ENCODE measurements at places on chromosomes 3 and 15. TPM values are rescaled to one million over a fixed set of nuclear protein-coding genes. Genes with fewer than 3 reads are reported as not detected.

- no peak for DNase-seq
Measured at GRCh38 chr3:53583161-53583690, 88.8 kb downstream of the CACNA1D start.

DNA sequence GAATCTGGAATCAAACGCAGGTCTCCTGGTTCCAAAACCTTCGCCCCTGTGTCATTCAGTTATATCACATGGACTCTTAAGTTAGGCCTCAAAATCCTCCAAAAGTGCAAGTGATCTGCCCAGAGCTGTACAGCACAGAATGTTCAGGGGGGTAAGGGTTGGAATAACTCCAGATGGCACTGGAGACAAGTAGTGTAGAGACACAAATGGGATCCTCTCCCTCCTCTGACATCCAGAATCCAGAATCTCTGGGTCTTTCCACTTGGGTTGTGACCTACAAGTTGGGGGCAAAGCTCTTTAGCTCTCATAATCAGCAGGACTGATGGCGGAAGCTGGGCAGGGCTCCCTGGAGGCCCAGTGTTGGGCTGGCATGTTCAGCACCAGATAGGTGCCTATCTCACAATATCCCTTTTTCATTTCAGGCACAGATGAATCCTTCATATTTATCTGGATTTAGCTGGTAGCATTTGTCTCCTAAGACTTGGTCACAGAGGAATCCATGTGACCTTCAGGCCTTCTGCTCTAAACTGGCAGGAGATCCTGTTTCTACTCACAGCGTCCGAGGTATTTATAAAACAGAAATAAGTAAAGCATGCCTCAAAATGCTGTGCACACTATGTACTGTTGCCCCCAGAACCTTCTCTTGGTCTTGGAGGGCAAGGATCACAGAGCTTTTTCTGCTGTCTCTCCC is 15.4 kb downstream of the ABHD2 start:
- DNase-seq, result no peak

- no peak for DNase-seq
Measured at GRCh38 chr3:112579232-112579631, 17.4 kb downstream of the SLC35A5 start.

GRCh38 chr15:69104050-69104750 is 56.2 kb upstream of the GLCE start:
- DNase-seq, result no peak

- DNase-seq, result peak; percentile 41
Measured at GRCh38 chr3:146403792-146404191, 65.6 kb downstream of the PLSCR2 start.

DNA sequence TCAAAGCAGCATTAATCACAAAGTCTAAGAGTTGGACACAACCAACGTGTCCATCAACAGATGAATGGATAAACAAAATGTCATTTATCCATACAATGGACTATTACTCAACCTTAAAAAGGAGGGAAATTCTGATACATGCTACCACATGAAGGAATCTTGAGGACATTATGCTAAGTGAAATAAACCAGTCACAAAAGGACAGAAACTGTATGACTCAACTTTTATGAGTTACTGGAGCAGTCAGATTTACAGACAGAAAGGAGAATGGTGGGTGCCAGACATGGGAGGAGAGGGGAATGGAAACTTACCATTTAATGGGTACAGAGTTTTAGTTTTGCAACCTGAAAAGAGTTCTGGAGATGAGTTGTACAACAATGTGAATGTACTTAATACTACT is 43.0 kb upstream of the SEC13 start:
- DNase-seq, result no peak

DNA sequence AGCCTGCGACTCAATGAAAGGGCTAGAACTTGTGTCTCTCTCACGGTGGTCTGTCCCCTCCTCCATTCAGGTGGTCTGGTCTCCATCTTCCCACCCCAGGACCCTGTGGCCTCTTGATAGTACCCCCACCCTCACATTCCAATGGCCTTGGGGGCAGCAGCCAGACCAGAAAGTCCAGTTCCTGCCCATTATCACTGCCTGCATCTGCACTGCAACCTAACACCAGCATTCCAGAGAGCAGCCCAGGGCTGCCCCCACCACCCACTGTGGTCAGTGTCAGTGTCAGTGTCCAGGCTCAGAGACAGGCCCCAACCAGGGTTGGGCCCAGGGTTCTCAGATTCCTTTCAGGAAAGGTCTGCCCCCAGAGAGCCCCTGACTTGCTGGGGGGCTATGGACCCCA is 12.6 kb downstream of the IGDCC3 start:
- no peak for DNase-seq

DNA sequence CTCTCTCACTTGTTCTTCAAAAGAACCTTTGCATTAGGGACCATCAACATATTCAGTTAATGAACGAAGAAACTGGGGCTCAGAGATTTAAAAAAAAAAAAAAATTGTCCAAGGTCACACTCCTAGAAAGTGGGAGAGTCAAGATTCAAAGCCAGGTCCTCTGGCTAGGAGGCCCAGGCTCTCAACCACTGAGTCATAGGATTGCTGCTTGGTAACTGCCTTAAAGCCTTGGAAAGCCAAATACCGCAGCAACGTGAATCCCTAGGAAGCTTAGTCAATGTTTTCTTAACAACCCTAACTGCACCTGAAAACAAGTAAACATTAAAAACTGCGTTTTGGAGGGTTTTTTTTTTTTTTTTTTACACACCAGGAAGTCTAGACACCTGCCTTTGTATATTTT is 156.8 kb downstream of the WNT5A start:
- peak; percentile 97 for DNase-seq

GRCh38 chr3:159787178-159787574 is 201.5 kb upstream of the IL12A start:
- peak; percentile 96 for DNase-seq

- DNase-seq, result no peak
Measured at GRCh38 chr3:187587076-187587475, 83.1 kb downstream of the SST start.

DNA sequence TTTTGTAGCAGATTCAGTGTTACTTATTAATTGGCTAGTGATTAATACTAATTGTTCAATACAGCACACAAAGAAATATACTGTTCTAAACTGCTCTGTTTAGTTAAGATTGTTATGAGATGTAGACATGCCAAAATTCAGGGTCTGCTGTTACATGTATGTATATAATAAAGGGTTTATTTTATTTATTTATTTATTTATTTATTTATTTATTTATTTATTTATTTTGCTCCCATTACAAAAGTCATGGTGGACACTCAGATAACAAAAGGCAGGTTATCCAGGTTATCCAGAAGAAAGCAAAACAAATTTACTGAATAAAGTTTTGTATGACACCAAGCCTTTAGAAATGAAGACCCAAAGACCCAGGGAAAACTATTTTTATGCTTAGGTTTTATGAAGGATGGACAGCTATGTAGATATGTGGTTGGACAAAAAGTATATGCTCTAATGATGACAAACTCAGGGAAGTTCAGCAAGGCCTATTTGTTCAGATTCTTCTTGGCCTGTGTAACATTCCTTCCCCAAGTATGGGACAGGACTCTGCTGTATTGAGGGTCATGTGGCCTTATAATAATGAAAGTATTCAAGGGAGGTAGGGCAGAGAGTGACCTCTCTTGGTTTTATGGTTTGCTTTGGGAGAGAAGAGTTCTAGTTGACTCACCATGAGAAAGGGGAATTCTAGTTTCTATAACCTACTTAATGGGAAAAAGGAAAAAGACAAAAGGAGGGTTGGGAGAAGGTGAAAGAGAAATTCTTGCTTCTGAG is 1056.8 kb downstream of the ROBO2 start:
- peak; percentile 40 for DNase-seq

- DNase-seq, result no peak
Measured at GRCh38 chr3:117790235-117790987, 1080.8 kb downstream of the TUSC7 start.

GRCh38 chr15:83881156-83881555 is 227.2 kb downstream of the ADAMTSL3 start:
- DNase-seq, result no peak

GRCh38 chr3:187759601-187760000 is 14.3 kb upstream of the BCL6 start:
- no peak for DNase-seq

- DNase-seq, result no peak
Measured at GRCh38 chr3:183541738-183542137, 13.8 kb downstream of the KLHL6 start.

DNA sequence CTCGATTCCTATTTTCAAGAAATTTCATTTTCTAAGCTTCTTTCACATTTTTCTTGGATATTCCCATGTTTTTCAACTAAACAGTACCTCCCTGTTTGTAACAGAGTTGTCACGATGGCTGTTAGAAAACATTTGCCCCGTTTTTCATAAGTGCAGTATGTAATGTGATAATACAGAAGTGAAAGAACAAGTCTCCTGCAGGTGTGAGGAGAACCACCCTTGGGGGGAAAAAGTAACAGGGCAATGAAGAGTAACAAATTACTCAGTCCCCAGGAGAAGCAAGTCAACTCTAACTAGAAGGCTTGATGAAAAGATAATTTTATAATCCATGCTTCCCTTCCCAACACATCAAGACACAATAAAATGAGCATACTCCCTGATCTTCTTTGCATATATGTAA is 493.3 kb downstream of the FOXP1 start:
- DNase-seq, result no peak

GRCh38 chr3:156751461-156752025 is 74.6 kb upstream of the LEKR1 start:
- DNase-seq, result peak; percentile 69

DNA sequence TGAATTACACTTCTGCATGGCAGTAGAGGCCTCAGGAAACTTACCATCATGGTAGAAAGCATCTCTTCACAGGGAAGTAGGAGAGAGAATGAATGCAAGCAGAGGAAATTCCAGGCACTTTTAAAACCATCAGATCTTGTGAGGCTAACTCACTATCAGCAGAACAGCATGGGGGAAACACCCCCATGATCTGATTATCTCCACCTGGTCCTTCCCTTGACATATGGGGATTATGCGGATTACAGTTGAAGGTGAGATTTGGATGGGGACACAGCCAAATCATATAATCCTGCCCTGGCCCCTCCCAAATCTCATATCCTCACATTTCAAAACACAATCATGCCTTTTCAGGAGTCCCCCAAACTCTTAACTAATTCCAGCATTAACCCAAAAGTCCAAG is 691.1 kb downstream of the SI start:
- DNase-seq, result no peak

DNA sequence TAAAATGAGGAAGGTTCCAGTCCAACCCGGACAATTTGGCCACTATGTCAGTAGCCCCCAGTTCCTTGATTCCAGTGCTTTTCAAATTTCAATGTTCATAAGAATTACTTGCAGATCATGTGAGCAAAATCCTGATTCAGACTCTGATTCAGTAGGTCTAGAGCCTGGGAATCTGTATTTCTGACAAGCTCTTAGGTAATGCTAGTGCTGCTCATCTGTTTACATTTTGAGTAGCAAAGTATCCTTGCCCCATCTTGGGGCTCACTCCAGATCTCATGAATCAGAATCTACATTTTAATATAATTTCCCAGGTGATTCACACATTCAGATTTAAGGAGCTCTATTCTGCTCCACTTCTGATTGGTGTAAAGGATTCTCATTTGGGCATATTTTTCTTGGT is 142.0 kb downstream of the NAALADL2 start:
- no peak for DNase-seq

- DNase-seq, result no peak
Measured at GRCh38 chr3:8777201-8777977, 8.0 kb upstream of the OXTR start.

DNA sequence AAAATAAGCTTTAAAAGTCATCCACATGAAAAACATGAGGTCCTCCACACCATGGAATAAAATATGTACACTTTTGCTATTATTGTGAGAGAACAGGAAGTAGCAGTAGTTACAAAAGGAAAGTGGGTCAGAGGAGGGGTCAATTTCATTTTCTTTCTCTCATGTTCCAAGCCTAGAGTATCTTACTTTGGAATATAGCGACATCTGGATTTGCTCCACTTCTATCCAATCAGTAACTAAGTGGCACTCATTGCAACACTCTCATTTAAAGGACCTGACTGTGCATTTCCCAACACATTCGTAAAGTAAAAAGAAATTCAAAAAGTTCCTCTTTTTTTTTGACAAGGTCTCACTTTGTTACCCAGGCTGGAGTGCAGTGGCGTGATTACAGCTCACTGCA is 637.3 kb downstream of the TUSC7 start:
- no peak for DNase-seq

GRCh38 chr15:43165801-43166325 is 19.3 kb upstream of the CCNDBP1 start:
- no peak for DNase-seq

DNA sequence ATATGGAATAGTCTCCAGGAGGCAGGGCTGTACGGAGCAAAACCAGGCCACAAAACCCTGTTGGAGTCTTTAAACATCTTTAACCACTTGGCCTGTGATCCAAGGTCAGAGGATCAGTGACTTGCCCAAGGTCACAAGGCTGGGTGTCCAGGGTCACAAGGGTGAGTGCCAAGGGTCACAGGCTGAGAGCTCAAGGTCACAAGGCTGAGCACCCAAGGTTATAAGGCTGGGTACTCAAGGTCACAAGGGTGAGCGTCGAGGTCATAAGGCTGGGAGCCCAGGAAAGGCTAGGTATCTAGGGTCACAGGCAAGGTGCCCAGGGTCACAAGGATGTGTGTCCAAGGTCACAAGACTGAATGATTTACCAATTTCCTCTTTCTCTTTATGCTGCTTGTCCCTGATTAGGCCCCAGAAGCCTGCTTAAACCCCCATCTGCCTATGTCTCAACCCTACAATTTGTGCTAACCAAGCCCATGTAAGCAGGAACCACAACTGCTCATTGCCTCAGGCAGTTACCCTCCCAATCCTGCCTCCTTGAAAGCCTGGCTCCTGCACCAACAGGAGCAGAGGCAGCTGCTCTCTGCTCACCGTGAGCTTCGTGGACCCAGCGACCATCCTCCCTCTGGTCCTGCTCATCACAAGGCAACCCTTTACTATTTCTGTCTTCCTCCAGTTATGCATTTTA is 51.5 kb downstream of the MGLL start:
- DNase-seq, result no peak

GRCh38 chr3:65438612-65439011 is 600.1 kb downstream of the MAGI1 start:
- DNase-seq, result no peak

DNA sequence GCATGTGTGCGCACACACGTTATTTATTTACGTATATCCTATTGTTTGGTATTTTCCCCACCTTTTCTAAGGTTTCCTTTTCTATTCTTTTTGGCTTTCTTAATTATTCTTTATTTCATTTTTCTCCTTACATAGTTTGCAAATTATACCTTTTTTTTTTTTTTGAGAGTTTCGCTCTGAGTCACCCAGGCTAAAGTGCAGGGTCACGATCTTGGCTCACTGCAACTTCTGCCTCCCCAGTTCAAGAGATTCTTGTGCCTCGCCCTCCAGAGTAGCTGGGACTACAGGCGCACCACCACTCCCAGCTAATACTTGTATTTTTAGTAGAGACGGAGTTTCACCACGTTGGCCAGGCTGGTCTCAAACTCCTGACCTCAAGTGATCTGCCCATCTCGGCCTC is 20.0 kb upstream of the CILP start:
- DNase-seq, result no peak

GRCh38 chr3:182420741-182421140 is 372.6 kb upstream of the ATP11B start:
- DNase-seq, result no peak

Gene ADAMTS9
- 1.8 TPM for total RNA-seq

Gene CAMKV
- total RNA-seq, result 0.23 TPM

Gene IMPG2
- total RNA-seq, result not detected

Gene CYP11A1
- total RNA-seq, result 0.87 TPM

Gene GASK1A
- total RNA-seq, result not detected

Gene TEX55
- not detected for total RNA-seq

Gene CCR9
- not detected for total RNA-seq

Gene CFAP91
- total RNA-seq, result not detected

Gene POPDC2
- 0.39 TPM for total RNA-seq

Gene CILP
- 1.1 TPM for total RNA-seq

Gene CD200
- not detected for total RNA-seq

Gene CACNA1D
- total RNA-seq, result not detected

Gene PLCH1
- 0.53 TPM for total RNA-seq

Gene LRRC34
- not detected for total RNA-seq

Gene NCEH1
- 49.9 TPM for total RNA-seq
